ENCODE measurements at places on chromosomes 4 and X.

- H3K4me3 ChIP-seq: no peak overlapping the region
- H3K4me1 ChIP-seq: no peaks in the 10 kb centered on the region
- no peaks in the 10 kb centered on the region for H3K27me3 ChIP-seq
- H3K27ac ChIP-seq: no peak overlapping the region
- H3K36me3 ChIP-seq: no peaks in the 10 kb centered on the region
- peak; percentile 27 for DNase-seq
Observed at GRCh38 chrX:55709735-55710134, 7.8 kb upstream of the RRAGB start.

GRCh38 chr4:15562114-15562513, 92.4 kb downstream of the CC2D2A start:
- H3K4me1 ChIP-seq: no peaks in the 10 kb centered on the region
- no peak overlapping the region for H3K4me3 ChIP-seq
- DNase-seq: no peak
- no peaks in the 10 kb centered on the region for H3K27me3 ChIP-seq
- H3K27ac ChIP-seq: no peak overlapping the region
- no peaks in the 10 kb centered on the region for H3K36me3 ChIP-seq

DNA sequence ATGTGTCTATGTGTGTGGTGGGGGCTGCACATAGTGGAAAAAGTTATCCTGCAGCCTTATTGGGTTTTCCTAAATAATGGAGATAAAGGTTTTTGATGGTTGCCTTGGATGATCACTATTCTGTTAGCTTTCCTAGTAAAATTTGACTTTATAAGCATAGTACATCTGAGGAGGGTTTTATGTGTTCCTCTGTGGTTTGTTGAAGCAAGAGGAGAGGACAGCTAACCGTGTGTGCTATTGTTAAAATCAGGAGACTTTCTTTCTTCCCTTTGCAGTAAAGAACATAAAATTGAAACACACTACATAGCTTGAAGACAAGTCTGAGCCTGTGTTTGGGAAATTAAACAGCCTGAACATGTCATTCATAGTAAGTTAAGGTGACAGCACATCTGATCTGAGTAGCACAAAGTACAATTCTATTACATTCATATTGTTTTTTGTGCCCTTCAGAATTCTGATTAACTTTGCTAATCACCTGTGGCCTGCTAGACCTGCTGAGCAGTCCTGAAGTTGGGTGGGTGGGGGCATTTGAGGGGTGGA, 36.8 kb downstream of the C4orf51 start:
- no peaks in the 10 kb centered on the region for H3K36me3 ChIP-seq
- H3K27ac ChIP-seq: no peak overlapping the region
- no peaks in the 10 kb centered on the region for H3K4me1 ChIP-seq
- no peak for DNase-seq
- no peak overlapping the region for H3K4me3 ChIP-seq
- no peaks in the 10 kb centered on the region for H3K27me3 ChIP-seq

DNA sequence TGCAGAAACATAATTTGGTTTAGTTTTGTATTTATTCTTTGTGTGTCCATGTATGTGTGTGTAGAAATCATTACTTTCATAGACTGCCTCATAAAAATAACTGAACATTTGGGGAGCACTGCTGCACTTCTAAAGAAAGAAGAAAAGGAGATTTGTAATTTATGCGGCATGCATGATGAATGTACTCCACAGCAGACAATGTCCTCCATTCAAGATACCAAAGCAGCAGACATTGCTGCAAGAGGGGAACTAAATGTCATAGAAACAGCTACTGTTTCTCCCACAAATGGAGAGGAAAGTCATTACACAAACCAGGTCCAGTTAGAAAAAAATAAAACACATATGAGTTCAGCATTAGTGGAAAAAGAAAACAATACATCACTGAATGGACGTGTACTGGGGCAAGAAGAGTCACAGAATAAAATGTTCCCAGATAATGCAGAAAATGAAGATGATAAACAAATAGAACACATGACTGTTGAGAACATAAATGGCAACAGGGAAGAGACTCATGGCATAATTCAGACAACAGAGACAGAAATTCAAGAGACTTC, 2.6 kb downstream of the DTHD1 start:
- H3K27me3 ChIP-seq: no peaks in the 10 kb centered on the region
- peaks cover 21% of the 10 kb centered on the region for H3K4me1 ChIP-seq
- no peak overlapping the region for H3K4me3 ChIP-seq
- no peaks in the 10 kb centered on the region for H3K36me3 ChIP-seq
- DNase-seq: no peak

- H3K27me3 ChIP-seq: no peaks in the 10 kb centered on the region
- H3K36me3 ChIP-seq: no peaks in the 10 kb centered on the region
- H3K27ac ChIP-seq: peak overlapping the region; percentile 85
Observed at GRCh38 chr4:109969087-109969486, 56.4 kb downstream of the EGF start.

All from PC-3 (cell line).